RCC 7860 (cell line): ENCODE measurements at places on chromosomes 3 and 15.

DNA sequence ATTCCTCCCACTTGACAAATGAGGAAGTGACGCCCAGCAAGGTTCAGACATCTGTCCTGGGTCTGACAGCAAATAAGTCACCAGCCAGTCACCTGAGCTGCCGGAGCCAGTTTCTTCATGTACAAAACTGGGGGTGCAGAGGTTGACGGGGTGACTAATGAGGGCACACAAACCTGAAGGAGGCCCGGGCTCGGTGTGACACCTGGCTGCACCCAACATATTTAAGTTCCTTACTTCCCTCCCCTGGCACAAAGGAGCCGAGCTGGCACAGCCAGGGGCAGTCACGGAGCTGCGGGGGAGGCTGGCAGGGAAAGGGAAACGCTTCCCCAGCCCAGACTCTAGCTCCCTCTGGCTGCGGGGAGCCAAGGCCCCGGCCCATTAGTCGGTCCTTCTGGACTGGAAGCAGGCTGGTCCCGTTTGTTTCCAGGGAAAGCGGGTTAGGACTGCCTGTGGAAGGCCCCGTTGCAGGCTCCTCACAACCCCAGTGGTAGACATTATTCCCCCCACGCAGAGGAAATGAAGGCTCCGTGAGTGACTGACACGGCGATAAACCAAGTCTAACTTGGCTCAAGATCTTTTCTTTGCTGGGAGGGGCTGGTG, 2.3 kb downstream of the FBXL22 start:
- DNase-seq = peak; percentile 51

DNA sequence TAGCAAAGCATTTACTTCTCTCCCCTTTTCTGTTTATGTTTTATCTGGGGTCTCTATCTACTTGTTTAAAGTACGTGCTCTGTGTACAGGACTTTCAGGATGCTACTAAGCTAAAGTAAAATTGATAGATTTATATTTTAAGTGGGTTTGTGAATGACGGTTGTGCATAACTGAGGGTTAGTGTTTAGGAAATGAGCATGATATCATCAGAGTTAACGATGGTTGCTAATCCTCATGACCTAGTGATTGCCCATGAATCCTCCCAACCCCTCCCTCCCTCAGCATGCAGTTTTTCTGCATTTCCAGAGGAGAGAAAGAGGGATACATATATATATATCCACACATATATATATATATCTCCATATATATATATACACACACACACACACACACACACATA, 957.2 kb downstream of the TUSC7 start:
- no peak for DNase-seq

GRCh38 chr15:88181613-88182012, 74.9 kb downstream of the NTRK3 start:
- DNase-seq = no peak

DNA sequence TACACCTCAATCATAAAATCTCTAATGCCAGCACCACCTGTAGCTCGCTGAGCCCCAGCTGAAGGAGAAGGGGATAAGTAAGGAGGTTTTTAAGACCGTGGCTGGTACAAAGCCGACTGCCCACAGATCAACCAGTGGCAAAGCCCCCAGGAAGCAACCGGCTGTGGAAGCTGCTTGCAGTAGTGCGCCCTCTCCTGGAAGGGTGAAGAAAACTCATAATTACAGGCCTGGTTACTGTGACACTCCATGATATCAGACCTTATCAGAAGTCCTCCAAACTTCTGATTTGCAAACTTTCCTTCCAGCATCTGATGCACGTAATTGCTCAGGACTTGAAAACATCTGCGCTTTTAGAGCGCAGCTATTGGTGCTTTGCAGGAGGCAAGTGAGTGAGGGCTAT, 63.1 kb upstream of the MCTP2 start:
- DNase-seq = no peak

DNA sequence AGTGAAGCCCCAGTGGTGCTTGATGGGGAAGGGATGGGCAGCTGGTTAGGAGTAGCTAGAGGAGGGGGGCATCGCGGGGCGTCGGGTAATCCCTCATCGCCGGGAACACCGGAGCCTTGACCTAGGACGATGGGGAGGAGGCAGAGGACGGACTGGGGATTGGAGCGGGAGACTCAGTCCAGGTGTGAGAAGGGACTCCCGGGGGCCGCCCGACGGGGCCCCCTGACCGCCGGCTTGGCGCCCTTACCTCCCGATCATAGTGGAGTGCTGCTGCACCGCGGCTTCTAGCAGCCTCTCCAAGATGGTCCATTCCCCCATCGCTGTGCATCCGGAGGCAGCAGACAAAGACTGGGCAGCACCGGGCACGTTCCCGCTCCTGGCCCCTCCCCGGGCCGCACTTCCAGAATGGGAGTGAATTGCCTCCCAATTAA, 612 bp downstream of the GJD2 start:
- DNase-seq = no peak

DNA sequence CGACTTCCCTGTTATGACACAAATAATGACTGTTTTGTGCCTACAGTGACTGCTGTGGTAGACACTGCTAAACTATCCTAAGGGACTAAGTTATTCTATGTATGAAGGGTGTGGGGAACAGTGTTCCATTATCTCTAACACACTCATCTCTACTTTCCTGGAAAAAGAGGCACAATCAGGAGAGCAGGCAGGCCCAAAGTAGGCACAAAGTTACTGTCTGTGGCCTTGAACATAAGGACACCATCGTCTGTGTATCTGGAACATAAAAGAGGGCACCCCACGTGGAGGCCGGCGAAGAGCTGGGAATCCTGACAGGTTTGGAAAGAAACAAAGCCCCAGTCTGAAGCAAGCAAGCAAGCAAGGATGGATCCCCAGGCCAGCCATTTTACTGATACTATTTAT, 1.5 kb downstream of the ABCC5 start:
- DNase-seq = no peak

DNA sequence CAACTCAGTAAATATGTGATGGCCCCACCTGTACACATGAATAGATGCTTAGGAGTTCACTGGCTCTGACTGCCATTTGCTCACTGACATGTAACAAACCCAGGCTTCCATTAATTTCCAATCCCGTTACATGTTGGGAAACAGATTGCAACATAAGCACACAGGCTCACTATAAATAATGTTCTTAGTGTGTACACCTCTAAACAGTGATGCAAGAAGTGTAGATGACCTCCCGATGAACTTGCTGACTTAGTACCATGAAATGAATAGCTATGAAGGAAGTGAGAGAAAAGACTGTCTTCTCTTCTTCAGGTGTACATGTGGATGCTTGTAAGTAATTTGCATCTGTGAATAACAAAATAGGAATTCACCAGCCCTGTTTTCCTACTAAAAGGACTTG, 21.4 kb upstream of the FSIP1 start:
- no peak for DNase-seq

- no peak for DNase-seq
These were observed 62.3 kb upstream of the ARHGEF3 start for GRCh38 chr3:56864090-56864489.

DNA sequence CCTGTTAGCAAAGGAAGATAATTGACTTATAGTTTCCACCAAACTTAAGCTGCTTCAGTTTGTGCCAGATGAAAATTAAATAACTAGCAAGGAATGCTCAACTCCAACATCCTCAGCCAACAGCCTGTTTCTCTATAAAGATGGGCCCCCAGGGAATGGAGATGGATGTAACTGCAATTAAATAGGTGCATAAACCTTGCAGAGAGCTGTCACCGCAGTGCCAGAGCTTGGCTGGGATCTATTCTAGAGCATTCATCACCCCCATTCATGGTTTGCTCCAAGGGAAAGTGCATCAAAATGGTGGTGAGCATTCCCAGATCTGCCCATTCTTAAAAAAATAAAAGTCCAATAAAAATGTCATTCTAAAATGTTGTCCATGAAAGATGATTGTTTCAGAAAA, 19.7 kb upstream of the RORA start:
- DNase-seq = no peak

- no peak for DNase-seq
These were observed 604.0 kb upstream of the LMCD1 start for GRCh38 chr3:7897655-7898054.

GRCh38 chr3:54344601-54345231, 222.4 kb downstream of the CACNA2D3 start:
- DNase-seq = no peak

GRCh38 chr3:196813903-196814302, 53.8 kb upstream of the SENP5 start:
- DNase-seq = peak; percentile 43

- no peak for DNase-seq
These were observed 101.3 kb downstream of the UBE2E2 start for GRCh38 chr3:23304424-23304823.

- peak; percentile 10 for DNase-seq
These were observed 26.3 kb downstream of the FEM1B start for GRCh38 chr15:68303560-68304436.

DNA sequence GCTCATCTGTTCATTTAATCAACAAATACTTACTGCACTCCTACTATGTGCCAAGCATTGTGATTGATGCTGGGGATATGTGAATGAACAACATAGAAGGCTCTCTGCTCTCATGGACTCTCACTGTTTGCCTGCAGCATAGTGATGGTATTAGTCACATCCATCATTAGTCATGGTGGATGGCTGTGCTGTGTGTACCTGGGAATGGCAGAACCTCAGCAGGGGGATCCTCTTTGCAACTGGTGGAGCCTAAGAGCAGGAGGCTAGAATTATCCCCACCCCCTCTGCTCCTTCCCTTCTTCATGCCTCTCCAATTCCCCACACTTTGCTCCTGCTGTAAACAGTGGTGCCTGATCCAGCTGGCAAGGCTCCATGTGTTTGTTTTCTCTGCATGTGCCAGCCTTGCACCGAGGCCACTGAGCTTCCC, 20.5 kb downstream of the BOC start:
- peak; percentile 94 for DNase-seq

DNA sequence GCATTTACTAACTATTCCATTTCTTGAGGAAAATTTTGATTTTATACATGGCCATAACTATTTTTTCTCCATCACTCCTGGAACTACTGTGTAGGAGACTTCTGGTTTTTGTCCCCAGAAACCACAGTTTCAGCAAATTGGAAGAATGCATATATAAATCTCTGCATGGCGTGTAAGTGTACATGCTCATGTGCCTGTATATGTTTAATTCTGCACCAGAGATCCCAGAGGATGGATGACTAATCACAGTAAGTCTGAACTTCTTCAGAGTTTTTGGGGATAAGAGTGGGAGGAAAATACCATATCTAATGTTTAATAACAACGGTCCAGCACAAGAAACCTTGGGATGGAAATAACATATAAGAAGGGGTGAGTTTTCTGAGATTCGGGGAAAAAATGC, 10.9 kb upstream of the COL6A6 start:
- no peak for DNase-seq

DNA sequence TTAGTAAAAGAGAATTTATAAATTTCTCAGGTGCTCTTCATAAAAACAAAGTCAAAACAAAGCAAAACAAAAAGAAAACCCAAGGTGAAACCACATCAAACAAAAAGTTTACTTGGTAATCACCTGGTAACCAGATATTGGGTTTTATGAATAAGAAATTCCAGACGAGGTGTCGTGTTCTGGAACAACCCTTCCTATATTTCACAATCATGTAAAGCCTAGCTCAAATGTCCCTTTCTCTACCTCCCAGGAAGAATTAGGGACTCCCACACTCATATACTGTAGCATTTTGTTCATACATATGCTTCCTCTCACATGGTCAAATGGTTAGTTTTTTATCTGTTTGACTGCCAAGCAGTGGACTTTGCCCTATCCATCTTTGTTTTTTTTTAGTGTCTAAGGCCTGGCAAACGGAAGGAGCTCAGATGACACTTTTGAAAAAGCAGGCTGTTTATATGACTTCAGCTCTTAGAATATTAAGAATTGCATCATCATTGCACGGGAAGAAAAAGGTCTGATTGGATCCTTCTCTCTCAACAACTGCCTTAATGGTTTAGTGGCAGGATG, 326.7 kb upstream of the TBL1XR1 start:
- DNase-seq = peak; percentile 41

GRCh38 chr3:111676211-111677006, 81.3 kb upstream of the ZBED2 start:
- DNase-seq = peak; percentile 85

- DNase-seq = no peak
These were observed 728.9 kb upstream of the DPPA4 start for GRCh38 chr3:110066206-110066605.

GRCh38 chr3:16303037-16303575, 38.1 kb downstream of the OXNAD1 start:
- no peak for DNase-seq

DNA sequence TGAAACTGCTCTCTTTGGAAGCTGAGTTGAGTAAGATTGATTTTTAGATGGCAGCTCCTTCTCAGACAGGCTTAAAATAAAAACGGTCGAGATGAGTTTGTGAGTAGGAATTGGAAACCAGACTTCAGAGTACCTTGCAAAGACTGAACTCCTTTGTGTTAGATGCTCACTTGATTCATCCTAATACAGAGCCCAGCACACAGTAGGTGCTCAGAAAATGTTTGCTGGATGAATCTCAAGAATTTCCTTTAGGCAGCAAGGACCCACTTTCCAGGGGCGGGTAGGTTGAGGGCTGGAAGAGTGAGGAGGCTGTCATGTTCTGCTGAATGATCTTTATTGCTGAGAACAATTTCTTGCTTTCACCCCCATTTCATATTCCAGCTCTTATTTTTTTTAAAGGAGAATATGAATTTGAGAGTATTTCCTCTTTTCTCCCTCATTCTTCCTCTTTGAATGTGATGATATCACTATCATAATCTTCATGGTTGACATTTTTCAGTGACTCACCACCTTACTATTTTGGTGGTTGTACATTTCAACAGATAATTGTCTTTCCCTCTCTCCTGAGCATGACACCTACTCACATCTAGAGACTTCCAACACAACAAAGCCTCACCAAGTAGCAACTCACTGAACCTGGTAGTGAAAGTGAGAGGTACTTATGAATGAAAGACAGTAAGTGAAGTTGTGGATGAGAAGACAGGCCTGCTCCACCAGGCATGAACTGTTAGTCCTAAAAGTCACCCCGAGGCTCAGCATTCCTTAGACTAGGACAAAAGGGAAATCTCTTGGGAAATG, 113.3 kb downstream of the PDCD6IP start:
- peak; percentile 84 for DNase-seq

- DNase-seq = no peak
These were observed 409.2 kb downstream of the DIPK2A start for GRCh38 chr3:144380849-144381248.

DNA sequence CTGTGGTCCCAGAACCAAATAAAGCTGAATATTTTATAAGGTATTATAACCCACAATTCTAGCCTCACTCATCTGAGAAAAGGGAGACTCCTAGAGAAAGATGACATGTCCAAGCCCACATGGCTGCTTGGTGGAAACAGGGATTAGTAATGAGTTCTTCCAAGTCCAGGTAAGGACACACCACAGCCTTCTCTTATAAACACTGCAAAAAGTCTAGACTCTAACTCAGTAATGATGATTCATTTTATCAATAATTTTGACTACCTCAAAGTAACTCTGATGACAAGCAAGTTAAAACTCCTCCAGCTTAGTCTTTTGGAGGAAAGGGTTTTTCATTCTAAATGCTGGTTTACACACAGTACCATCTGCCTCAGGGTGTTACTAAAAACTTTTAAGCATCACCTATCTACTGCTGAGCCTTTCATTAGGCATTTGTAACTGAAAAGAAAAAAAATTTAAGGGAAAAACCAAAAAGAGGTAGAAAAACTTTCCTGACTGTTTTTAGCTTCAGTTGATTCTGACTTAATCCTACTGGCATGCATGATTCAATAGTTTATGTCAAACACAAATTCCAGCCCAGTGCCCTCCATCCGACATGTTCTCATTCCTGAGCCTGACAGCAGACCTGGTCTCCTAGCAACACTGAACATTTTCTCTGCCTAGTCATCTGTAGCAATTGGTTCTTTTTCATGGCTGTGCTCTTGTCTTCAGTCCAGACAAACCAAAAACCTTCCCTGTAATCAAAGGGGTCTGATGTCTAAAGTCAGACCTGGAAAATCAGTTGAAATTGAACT, 43.9 kb downstream of the P3H2 start:
- peak; percentile 100 for DNase-seq

GRCh38 chr3:125203731-125204130, 8.8 kb downstream of the SLC12A8 start:
- no peak for DNase-seq
